ENCODE measurements at places on chromosomes 13 and 19. TPM values are rescaled to one million over a fixed set of nuclear protein-coding genes. Genes with fewer than 3 reads are reported as not detected.

DNA sequence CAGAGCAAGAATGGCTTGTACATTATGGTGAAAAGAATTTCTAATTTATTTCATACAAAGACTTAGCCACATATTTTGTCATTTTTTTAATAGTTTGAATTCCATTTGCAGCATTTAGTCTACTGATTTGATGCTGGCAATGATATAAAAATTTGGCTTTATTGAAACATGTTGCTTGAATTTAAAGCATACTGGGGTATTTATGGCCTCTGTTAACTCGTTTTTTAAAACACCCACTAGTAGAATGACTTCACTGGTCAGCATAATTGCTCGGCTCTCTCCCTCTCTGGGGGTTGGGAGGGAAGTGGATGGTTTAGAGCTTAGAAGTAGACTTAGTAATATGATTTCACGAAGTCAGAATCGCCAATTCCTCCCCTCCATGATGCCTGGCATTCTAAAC lies 354.9 kb upstream of the HTR2A start:
- DNase-seq: no peak

DNA sequence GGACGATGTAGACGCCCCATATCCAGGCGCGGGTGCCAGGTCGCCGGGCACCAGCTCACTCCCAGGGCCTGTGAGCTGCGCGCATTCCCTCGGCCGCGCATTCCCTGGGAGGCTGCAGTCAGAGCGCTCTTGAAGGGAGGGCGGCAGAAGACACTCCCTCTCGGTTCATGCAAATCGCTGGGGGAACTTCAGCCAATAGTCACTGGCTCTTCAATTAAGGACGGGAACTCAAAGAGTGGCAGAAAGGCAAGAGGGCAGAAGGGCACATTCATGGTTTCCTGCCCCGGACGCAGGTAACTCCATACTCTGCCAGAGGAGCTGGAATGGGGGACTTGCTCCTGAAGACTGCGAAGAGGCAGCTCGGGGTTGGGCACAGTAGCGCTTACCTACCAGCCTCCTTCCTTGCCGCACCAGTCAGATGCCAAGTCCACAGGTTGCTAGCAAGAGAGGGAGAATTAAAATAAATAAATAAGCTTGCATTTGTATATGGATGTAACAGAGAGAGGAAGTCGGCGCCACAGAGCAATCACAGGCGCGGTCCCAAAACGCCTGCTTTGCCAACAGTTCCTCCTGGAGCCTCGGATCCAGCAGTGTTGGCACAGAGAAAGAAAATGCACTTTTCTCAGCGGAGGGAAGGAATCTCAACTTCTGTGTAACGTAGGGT lies 459 bp downstream of the PCDH20 start:
- no peak for DNase-seq

GRCh38 chr19:54436628-54437252 lies 12.3 kb upstream of the LENG8 start:
- DNase-seq: no peak

SPRED3 gene
- total RNA-seq: 2.2 TPM

GGN gene
- total RNA-seq: 0.40 TPM

KLF5 gene
- total RNA-seq: 11.3 TPM

DNA sequence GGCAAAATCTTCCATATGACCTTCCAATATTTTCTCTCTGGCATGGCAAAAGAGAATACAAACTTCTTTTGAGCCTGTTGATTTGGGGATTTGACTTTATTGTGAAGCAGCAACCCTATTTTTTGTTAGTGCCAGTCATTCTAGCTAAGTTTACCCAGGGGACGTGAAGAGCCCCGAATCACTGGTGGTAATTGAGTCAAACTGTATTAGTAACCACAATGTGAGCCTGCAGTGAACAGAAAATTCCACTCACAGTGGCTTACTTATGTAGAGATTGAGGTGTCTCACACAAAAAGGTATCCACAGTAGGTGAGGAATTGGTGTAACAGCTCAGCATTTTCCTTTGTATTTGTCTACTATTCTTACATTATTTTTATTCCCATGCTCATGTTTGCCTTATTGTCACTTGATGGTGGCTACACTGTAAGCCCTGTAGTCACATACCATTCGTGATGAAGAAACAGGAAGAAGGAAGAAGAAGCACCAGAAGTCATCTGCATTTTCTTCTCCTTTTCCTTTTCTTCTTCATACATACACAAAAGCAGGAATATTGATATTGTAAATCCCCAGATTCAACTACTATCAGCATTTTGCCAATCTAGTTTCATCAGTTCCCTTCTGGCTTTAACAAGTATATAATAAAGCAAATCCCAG lies 33.3 kb upstream of the MYCBP2 start:
- DNase-seq: no peak

DNA sequence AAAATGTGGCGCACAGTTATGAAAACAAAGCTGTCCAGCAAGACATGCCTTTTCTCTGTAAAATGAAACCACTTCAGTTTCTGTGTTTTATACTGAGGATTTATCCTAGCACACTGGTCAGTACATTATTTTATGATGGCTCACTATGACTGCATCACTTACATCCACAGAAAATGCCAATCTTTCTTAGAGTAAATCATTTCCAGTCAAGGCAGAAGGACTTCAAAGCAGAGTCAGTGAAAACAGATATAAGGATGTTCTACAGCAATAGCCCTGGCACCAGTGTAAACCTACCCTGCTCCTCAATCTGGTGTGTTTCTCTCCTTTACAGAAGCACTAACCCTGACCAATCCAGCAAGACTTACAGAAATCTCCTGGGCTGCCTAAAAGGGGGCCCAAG lies 473.5 kb downstream of the GPC6 start:
- no peak for DNase-seq

ZNF567 gene
- total RNA-seq: 3.0 TPM

GRCh38 chr19:14540741-14541525 lies 11.5 kb downstream of the TECR start:
- DNase-seq: no peak

DNA sequence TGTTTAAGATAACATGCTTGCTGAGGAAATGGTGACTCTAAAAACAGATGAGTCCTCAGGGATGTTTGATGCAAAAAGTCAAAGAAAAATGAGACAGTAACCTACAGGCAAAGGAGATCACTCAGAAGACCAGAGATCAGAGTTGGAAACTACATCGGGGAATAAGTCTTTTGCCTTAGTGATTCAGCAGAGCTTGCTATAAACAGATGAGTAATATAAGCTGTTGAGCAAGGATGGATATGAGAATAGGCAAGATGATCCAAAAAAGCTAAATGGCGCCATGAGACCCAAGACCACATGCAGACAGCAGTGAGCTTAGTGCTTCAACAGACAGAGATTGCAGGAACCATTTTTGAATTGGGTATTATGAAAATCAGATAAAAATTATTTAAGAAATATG lies 168.6 kb downstream of the POSTN start:
- DNase-seq: no peak

GRCh38 chr13:97226788-97227627 lies 4.9 kb downstream of the MBNL2 start:
- DNase-seq: no peak

DNA sequence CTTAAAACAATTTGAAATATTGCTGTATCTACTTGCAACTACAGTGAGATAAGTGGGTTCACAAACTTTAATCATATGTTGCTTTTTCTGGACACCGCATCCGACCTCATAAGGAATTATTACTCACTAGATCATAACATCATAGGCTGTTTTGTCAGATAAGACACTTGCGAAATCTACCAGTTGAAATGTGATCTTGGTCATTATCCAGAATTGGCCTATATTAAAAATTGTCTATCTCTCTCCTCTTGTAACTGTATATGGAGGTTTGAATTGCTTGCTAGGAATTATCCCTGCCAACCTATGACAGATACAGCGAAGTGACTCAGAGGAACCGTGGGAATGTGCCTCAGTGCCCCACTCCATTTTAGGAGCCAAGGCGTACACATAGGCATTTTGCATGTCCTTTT lies 117.0 kb upstream of the POSTN start:
- no peak for DNase-seq

GRCh38 chr13:99416411-99417121 lies 84.7 kb upstream of the TM9SF2 start:
- DNase-seq: peak; percentile 56

FARP1 gene
- 71.3 TPM for total RNA-seq

DNA sequence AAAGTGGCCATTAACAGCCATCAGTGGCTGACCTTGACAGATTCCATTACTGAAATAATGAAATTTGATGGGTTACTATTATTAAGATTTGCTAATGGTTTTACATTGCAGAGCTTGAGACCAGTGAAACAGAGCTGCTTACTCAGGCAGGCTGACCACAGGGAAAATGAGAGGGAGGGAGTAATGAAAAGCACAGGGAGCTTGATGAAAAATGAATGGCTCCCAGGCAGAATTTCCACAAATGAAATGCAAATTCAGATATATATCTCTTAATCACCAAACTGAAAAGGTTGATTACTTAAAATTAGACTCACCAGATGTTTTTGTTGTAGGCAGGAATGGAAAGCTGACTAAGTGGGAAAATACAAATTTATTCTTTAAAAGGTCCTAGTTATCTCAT lies 36.1 kb downstream of the HTR2A start:
- DNase-seq: no peak

GRCh38 chr19:22528956-22529355 lies 105.2 kb upstream of the ZNF492 start:
- no peak for DNase-seq

DNA sequence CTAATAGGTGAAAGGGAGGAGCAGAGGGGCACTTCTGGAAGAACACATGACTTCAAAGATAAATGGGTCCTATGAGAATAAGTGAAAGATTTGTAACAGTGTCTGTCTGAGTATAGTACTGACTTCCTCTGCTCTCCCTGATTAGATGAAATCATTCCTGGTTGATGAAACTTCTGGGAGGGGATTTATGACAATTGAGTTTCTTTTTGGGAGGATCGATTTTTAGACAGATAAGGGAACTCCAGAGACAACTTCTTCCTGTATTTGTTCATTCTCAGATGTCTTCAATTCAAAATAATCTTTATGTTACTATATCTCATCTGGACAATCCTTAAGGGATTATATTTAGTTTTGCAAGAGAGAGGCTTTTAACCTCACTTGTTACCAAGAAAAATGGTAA lies 20.0 kb downstream of the SETDB2 start:
- DNase-seq: no peak

AMER2 gene
- total RNA-seq: not detected

GNA15 gene
- total RNA-seq: 1.9 TPM

ZNF761 gene
- total RNA-seq: 3.5 TPM

- DNase-seq: no peak
Observed at GRCh38 chr19:5809053-5809452, 4.2 kb downstream of the NRTN start.

KLK11 gene
- total RNA-seq: not detected

- no peak for DNase-seq
Observed at GRCh38 chr19:8611391-8611876, 919 bp upstream of the ADAMTS10 start.

GRCh38 chr19:16820056-16820455 lies 9.1 kb upstream of the SIN3B start:
- DNase-seq: no peak

CLDN10 gene
- not detected for total RNA-seq

- DNase-seq: no peak
Observed at GRCh38 chr19:48726556-48726955, 7.0 kb upstream of the MAMSTR start.

ZNF441 gene
- total RNA-seq: 5.8 TPM

CACNA1A gene
- 1.3 TPM for total RNA-seq

DNA sequence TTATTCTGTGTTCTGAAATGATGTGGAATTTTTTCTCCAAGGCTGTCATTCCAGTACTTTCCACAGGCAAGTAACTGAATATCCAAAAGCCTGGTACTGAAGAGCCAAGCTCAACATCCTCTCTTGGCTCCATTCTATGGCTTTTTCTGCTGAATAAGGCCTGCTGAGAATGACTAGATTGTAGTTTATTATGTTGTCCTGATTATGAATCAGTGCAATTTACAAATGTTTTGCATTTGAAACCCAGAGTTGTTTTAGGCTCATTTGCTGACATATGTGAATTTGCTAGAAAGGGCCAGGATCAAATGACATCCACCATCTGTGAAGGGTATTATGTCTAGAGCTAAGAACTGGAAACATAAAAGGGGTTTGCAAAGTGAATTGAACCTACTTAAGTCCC lies 596.6 kb downstream of the KCTD12 start:
- DNase-seq: no peak

Measured in cardiac septum (tissue), 1 donor.